ENCODE measurements at places on chromosomes 16 and 17.

DNA sequence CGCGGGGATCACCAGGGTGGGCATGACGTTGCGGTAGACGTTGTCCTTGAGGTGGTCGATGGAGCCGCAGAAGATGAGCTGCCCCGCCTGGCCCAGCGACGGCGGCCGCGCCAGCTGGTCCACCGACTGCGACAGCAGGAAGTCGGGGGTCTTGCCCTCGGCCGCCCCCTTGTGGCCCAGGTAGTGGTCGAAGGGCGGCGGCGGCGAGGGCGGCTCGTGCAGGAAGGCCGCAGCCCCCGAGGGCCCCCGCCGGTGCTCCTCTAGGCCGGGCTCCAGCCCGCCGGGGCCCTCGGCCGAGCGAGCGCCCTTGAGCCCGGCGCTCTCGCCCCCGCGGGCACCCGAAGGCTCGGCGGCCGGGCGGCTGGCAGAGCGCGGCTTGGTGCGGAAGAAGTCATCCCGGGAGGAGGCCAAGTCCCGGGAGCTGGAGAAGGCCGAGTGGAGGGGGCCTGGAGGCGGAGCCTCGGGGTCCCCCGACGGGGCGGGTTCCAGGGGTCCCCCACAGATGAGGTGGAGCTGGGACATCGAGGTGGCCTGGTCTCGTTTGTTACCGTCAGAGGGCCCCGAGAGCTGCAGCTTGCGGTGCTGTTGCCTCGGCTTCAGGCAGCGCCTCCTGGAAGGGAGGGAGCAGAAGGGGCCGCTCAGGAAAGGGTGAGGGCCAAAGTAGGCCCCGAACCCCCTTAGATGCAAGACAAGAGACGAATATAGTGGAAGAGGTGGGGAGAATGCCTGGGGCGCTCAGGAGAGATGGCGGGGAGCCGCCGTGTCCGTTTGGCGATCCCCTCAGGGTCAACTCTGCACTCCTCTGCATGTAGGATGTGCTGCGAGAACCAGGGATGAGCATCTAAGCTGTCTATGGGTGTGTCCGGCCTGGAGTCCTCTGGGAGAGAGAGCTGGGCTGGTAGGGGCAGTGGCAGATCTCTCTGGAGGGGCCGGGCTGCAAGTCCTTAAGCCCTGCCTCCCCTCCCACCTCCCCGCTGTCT, 8.8 kb downstream of the FAM171A2 start:
- DNase-seq, result no peak

DNA sequence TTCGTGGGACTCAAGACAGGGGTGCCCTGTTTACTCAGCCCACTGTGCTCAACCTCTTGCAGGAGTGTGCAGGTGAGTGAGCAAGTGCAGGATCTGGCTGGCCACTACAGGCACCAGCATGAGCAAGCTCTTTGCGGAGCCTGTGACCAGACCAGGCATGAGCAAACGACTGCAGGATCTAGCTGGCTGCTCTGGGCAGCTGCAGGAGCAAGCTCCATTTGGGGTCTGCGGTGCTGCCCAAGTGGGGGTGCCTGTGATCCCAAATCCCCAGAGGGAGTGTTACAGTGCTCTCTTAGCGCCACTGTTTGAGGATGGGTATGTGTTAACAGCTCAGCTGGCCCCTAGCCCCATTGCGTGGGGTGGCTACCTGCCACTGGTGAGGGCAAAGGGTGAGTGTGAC, 2.4 kb downstream of the USP6 start:
- no peak for DNase-seq

DNA sequence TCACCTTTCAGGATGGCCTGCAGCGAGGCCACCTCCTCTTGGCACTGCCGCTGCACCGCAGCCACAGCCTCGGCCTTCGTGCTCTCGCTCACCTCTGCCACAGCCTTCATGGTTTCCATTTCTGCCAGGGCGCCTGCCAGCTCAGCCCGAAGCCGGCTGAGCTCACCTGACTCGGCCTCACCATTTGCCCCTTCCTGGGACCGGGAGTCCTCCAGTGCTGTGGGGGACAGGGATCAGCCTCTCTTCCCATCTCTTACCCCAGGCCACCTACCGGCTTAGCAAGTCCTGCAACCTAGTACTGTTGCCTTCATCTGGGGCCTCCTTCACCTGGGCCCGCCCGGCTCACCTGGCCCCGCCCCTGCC, 658 bp downstream of the RABEP2 start:
- no peak for DNase-seq

GRCh38 chr17:64685705-64686104, 23.6 kb upstream of the SMURF2 start:
- DNase-seq, result no peak

Data from NCI-H774 (cell line).